RPMI8226 (cell line): ENCODE measurements at places on chromosomes 5 and 9.

DNA sequence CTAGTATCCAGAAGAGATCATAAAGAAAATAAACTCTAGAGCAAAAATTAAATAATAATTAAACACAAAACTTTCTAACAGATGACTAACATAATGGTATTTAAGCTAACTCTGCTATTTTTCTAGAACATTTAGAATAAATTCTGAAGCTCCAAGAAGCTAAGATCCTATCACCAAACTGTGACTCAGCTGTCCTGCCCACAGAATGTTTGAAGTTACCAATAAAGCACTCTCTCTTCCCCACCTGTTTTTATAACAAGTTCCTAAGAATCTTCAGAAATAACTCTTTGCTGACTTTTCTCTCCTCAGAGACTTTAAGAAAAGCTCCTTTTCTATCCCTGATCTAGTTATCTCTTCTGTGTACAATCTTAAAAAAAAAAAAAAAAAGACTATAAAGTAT lies 6.0 kb upstream of the EFNA5 start:
- no peak for DNase-seq

DNA sequence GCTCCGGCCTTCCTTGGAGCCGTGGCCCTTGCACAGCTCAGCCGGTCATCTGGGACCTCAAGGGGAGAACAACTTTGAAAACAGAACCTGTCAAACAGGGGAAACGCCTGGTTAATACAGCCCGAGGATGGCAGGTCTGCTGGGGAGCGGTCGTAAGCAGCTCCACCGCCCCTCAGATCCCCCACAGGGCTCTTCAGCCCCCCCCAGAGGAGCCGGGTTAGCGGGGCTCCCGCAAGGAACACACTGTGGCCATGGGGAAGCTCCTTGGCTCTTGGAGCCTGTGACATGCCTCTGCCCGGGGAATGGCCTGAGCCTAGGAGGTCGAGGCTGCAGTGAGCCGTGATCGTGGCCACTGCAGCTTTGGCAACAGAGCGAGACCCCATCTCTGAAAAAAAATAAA lies 6.8 kb downstream of the TMEM250 start:
- DNase-seq, result no peak

GRCh38 chr5:156375895-156376495 lies 49.0 kb downstream of the SGCD start:
- no peak for DNase-seq

DNA sequence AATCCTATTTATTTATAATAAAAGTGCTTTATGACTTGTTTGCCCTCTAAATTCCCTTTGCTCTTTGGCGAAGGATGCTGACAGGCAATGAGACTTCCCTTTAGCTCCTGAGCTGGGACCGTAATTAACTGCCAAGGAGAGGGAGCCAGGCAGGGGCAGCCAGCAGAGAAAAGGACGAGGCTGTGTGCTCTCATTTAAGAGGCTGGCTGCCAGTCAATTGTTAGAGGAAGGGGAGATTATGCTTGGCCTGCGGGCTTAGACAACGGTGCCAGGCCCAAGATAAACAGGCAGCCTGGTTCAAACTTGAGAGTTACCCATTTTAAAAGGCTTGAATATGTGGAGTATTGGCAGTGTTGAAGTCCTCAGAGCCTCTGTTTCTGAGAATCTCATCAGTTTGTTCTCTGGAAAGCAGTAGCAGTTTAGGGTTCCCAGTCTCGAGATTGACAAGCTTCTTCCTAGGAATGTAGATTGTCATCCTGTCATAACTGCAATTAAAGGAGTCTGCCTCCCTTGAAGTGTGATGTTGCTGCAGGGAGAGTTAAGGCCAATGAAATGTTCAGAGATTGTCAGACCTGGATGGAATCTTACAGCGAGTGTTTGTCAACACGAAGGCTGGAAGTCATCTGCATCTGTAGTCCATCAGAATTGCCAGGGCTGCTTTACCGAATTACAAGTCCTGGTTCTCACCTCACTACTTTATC lies 113.2 kb downstream of the JAKMIP2 start:
- no peak for DNase-seq

DNA sequence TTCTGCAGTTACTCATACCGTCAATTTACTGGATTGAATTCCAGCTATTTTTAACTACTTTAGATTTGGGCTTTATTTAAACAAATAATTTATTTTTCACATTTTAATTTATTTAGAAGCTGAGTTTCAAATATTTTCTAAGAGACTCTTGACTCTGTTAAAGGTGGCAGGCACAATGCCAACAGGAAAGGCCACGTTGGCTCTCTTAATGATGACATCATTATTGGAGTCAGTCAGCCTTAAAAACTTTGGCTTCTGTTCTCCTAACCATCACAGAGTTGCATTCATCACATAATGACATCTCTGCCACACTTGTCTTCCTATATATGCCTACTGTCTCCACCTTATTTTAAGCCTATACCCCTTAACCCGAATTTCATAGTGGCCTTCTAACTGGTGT lies 172.3 kb upstream of the PLPPR1 start:
- DNase-seq, result no peak

- DNase-seq, result no peak
Observed at GRCh38 chr5:145938776-145939539, 2.6 kb downstream of the SH3RF2 start.

GRCh38 chr5:66454186-66455078 lies 141.8 kb upstream of the MAST4 start:
- no peak for DNase-seq
